Myocyte (in vitro differentiated cells): ENCODE measurements at places on chromosomes 12 and 14. TPM values are rescaled to one million over a fixed set of nuclear protein-coding genes. Genes with fewer than 3 reads are reported as not detected.

DNA sequence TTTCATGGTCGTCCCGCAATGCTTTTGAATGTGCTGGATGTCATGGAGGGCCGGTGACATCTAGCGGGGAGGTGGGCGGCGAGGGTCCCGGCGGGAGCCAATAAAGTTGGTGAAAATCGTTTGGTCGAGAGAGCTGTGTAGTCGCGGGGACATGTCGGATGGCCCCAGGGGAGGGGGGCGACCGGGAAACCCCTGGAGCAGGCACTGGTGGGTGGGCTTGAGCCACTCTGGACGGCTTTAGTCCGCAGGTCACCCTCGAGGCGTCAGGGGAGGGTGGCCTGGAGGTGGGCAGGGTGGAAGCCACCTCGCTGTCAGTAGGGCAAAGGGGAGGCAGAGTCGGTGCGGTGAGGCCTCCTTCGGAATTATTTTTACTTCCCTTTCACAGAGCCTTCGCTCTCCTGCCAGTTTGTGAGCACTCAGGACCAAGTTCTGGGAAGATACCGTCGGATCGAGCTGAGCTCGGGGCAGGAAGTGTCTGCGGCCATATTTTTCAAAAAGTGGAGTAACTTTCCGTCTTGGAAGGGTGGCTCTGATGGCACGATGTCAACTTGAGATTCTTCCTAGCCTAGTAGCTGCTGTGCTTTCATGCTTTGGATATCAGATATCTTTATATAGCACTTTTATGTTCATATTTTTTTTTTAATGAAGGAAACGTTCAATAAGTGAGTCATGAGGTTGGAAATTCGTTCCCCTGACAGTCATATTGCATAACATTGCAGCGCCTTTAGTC, 28.2 kb downstream of the WBP11 start:
- DNase-seq, result peak; percentile 34

GRCh38 chr12:122665349-122665748, 37.8 kb downstream of the HCAR2 start:
- DNase-seq, result no peak

DNA sequence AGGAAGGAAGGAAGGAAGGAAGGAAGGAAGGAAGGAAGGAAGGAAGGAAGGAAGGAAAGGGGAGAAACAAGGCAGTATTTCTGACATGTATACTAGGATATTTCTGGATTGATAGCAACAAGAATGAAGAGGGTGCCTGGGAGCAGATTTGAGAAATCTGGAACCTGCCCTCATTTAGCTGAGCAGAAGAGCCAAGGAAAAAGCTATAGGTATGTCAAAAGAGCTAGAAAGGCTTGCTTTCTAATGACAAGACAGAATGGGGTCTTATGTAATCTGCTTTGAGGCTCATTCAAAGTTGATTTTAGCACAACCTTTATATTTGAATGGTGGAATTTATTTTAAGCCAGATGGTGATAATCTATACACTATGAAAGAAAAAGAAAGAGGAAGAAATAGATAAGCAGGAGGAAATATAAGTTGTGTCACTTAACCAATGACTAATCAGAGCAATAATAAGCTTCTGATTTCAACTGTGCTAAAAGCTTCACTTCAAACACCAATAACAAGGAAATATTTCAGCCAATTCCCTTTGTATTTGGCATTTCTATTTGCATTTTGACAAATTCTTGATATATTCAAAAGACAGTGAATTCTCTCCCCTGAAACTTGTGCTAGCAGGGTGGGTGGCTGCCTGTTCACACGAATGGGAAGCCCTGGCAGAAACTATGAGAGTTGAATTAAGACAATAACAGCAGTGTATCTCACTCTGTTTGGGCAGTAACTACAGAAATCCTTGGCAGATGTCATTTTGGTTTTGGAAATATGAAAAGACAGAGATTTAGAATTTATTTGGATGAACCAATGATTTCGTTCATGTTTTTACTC, 76.3 kb upstream of the FLRT2 start:
- DNase-seq, result no peak

- DNase-seq, result no peak
Observed at GRCh38 chr14:65010211-65010931, 23.7 kb downstream of the FNTB start.

DNA sequence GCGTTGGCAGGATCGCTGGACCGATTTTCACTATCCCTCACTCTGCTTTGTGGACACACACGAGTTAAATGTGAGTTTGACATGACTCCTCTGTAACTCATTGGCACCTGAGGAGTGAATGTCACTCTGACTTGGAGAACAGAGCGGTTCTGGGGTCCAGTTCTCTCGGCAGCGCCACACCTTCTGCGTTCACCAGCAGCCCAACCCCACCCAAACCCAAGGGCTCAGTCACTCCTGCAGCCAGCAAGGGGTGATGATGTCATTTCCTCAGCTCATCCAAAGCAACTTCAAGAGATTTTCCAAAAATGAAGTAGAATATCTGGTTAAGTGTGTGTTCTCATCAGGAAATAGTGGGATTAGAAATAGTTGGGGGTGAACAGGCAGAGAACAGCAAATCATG, 36.3 kb downstream of the ADGRD1 start:
- no peak for DNase-seq

DNA sequence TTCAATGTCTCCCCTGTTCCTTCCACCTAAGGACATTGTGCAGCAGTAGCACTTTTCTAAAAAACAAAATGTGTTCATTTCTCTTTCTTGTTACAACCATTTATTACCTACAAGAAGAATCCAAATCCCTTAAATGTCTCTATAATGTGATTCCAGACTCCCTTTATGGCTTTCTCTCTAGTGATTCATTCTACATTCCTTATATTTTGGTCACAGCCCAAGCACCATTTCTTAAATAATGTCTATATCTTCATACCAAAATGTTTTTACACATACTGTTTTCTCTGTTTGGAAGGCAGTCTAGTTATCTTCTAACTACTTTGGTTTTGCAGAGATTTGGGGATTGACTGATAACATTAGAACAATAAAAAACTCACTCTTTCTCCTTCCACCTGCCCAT, 1037.3 kb upstream of the FLRT2 start:
- no peak for DNase-seq

- no peak for DNase-seq
Observed at GRCh38 chr12:67452119-67452805, 183.1 kb downstream of the CAND1 start.

DNA sequence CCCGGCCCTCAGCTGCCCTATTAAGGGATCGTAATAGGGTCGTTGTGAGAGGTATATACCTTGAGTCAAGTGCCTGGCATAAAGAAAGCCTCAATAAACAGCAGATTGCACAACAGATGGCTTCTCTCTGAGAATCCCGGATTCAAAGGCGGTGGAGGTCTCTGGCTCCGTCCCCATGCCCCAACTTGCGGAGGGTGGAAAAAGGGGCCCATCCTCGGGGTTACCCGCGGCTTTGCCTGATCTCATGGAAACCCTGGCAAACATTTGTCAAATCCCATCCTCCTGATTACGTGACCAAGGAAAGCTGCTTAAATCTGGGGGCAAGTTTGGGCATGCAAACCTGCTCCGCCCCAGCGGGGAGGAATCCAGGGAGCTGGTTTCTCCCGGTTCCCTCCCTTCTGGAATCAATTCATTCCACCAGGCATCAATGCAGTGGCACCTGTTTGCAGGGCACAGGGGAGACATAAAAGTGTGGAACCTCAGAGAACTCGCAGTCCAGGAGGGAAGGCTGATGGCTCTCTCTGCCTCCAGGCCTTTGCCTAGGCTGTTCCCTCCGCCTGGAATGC, 12.3 kb downstream of the TRPV4 start:
- DNase-seq, result no peak

DNA sequence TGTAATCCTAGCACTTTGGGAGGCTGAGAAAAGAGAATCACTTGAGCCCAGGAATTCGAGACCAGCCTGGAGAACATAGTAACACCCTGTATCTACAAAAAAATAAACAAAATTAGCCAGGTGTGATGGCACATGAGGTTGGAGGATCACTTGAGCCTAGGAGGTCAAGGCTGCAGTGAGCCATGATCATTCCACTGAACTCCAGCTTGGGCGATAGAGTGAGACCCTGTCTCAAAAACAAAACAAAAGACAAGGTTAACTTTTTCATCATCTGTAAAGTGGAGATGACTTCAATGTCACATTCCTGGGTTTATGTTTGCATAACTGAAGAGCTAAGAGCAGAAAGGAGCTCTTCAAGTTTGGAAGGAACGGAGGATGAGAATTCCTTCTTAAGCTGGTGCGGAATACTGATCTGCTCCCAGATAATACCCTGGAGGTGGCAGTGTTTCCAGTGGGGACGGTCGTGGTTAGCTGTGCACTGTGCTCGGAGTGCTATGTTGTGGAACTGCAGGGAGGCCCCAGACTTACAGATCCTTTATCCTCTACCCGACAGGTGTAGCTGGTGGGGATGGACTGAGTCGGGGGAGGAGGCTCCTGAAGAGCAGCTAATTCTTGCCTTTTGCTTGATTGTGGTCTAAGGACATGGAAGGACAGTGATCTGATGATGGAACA, 22.5 kb upstream of the BICD1 start:
- peak; percentile 13 for DNase-seq

DNA sequence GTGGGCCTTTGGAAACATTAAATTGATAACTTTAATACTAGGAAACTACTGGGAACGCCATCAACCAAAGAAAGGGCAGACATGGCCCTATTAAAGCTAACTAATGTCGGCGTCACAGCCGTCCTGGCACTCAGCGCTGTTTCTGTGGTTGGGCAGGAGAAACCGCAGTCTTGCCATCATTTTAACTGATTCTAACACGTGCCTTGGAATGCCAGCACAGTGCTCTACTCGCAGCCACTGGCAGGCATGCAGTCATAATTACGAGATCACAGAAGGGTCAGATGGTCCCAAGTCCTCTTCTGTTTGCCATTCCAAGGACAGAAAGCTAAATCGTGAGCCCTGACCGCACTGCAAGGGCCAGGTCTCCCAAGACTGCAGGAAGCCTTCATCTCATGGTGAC, 75.2 kb downstream of the RIMBP2 start:
- no peak for DNase-seq

DNA sequence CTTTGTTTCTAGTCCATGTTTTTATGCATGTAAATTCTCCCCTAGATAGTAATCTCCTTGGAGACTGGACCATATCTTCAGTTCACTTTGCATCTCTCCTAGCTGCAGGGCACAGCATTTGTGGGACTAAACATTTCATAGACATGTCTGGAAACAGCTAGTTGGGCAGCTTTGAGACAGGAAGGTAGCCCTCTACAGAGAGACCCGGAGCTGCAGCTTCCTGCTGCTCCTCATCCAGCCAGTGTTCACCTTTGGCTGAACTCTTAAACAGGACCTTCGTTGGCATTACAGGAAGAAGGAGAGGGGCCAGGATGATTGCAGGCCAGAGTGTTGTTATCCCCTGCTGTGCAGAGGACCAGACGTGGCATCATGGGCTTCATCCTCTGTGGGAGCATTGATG, 52.9 kb downstream of the GNS start:
- DNase-seq, result no peak

- DNase-seq, result no peak
Observed at GRCh38 chr14:37472906-37473305, 122.1 kb downstream of the FOXA1 start.

GRCh38 chr12:90098132-90098779, 389.6 kb upstream of the ATP2B1 start:
- peak; percentile 85 for DNase-seq

DNA sequence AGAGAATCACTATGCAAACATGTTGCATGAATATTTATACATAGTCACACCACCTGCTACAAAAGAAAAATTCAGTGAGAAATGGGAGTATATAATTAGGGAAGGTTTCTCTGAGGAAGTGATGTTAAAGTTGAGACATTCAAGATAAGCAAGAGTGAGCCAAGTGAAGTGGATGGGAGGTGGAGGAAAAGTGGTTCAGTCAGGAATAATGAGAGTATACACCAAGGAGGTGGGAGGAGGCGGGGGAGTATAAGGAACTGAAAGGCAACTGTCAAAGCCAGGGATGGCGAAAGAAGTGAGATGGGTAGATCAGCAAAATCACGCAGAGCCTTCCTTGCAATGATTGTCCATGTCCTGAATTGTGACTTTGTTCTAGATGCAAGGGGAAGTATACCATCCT, 33.7 kb downstream of the PRKD1 start:
- no peak for DNase-seq

DNA sequence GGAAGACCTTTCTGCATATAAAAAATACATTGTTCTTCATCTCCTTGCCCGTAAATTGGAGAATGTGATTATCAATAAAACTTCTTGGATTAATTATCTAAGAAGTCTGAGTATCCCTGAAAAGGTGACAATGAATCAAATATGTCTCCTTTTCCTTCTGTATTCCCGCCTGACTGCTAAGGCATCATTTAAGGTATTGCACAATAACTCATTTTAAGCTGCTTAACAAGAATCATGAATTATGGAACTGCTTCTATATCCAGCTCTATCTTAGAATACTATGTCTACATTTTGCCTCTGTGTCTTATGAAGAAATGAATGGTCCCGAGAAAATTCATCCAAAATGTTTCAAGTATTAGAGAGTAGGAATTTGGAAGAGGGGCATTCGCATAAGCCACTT, 294.4 kb downstream of the SOX5 start:
- no peak for DNase-seq

DNA sequence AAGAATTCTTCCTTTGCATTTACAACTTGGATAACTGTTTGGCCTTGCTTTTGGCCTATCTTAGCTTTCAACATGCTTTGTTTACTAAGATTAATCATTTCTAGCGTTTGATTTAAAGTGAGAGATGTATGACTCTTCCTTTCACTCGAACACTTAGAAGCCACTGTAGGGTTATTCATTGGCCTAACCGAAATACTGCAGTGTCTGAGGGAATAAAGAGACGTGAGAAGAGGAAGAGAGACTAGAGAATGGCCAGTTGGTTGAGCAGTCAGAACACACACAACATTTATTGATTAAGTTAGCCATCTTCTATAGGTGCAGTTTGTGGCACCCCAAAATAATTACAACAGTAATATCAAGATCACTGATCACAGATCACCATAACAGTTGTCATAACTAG, 62.3 kb upstream of the CCDC175 start:
- DNase-seq, result no peak

SRP54 gene
- total RNA-seq, result 69.8 and 85.1 TPM in 2 replicates

CLEC1B gene
- total RNA-seq, result not detected in 2 replicates

TEX52 gene
- total RNA-seq, result not detected in 2 replicates

OAS3 gene
- total RNA-seq, result 4.7 and 7.1 TPM in 2 replicates

SERPINA9 gene
- not detected in 2 replicates for total RNA-seq

AQP5 gene
- total RNA-seq, result not detected in 2 replicates

MIP gene
- total RNA-seq, result 0.24 TPM in 1 of 2 replicates, not detected in the other
